ENCODE measurements at places on chromosomes 6 and 20. TPM values are rescaled to one million over a fixed set of nuclear protein-coding genes. Genes with fewer than 3 reads are reported as not detected.

PANK2 gene
- total RNA-seq: 37.2 TPM

SRMS gene
- total RNA-seq: not detected

LGSN gene
- total RNA-seq: not detected

LCA5 gene
- 0.32 TPM for total RNA-seq

CTCFL gene
- not detected for total RNA-seq

PPP1R16B gene
- total RNA-seq: 84.0 TPM

C6orf58 gene
- not detected for total RNA-seq

TRIM15 gene
- 0.26 TPM for total RNA-seq

FILIP1 gene
- not detected for total RNA-seq

TMEM200A gene
- total RNA-seq: 0.21 TPM

DOP1A gene
- total RNA-seq: 7.3 TPM
